ENCODE measurements at places on chromosomes 11 and 22.

DNA sequence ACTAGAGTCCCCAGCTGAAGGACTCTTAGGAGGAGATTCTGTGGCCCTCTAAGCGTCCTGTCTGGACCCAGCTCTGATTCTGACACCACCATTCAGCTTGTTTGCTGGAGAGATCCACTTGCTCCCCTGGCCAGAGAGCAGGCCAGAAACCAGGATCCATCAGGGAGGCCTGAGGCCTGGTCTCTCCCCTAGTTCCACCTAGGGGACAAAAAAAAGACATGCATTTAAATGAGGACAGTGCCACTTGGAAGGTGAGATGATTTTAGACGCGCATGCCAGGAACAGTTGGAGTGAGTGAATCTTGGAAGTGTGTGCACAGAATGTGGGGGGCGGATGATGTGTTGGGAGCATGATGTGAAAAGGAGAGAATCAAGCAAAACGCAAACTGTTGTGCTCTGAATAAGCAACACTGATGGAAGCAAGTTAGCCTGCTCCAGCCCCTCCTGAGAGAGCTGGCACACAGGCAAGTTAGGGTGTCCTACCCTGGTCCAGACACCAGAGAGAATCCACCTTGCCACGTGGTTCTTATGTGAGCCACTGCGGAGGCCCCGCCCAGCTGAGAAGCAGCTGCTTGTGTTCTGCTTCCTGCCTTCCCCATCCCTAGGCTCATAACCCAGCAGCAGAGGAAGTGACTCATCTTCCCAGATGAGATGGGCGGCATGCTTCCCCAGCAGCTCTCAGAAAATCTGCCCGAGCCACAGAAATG is 8.0 kb upstream of the SLCO2B1 start:
- peak; percentile 89 for DNase-seq

DNA sequence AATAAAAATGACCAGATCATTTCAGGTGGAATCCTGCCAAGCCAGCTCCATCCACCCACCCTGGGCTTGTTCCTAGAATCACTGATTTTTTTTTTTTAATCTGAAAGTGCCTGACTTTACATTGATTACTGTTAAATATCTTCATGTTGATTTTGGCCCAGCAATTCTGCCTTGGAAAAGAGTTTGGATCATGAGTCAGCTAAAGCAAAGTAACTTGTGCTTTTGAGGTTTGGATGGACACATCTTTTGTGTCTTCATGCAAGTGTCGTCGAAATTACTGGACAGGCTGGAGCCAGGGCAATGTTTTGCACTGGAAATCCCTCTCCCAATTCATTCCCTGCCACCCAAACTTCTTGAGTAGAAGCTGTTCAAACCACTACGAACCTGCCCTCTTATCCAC is 164.0 kb upstream of the SYT13 start:
- no peak for DNase-seq

GRCh38 chr22:46652847-46653331 is 32.7 kb downstream of the GRAMD4 start:
- no peak for DNase-seq

DNA sequence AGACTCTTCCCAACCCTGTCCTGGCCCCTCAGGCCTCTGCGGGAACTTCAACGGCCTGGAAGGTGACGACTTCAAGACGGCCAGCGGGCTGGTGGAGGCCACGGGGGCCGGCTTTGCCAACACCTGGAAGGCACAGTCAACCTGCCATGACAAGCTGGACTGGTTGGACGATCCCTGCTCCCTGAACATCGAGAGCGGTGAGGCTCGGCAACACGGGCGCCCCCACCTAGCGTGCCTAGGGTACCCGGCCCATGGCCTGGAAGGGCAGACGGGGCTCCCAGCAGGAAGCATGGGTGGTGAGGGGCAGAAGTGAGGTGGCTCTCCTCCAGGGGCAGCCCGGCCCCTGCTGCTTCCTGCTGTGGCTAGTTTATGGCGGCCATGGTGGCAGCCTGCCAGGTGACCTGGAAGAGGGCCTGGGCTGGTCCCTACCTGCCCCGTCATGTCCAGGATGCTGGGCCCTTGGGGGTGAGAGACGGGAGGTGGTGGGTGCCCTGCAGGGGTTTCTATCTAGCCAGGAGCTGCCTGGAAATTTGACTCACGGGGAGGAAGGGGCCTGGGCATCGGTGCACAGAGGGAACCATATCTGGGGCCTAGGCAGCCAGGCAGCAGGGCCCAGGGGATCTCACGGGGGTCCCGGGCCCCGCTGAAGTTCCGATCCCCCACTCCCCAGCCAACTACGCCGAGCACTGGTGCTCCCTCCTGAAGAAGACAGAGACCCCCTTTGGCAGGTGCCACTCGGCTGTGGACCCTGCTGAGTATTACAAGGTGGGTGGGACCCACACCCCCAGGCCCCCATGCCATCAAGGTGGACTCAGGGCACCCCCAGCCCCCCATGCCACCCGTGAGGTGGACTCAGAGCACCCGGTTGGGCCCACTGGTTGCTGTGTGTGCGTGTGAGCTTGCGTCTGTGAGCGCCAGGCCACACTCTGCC is 9.2 kb downstream of the MUC2 start:
- DNase-seq: no peak

- no peak for DNase-seq
Measured at GRCh38 chr11:74417860-74418508, 19.8 kb upstream of the PGM2L1 start.

DNA sequence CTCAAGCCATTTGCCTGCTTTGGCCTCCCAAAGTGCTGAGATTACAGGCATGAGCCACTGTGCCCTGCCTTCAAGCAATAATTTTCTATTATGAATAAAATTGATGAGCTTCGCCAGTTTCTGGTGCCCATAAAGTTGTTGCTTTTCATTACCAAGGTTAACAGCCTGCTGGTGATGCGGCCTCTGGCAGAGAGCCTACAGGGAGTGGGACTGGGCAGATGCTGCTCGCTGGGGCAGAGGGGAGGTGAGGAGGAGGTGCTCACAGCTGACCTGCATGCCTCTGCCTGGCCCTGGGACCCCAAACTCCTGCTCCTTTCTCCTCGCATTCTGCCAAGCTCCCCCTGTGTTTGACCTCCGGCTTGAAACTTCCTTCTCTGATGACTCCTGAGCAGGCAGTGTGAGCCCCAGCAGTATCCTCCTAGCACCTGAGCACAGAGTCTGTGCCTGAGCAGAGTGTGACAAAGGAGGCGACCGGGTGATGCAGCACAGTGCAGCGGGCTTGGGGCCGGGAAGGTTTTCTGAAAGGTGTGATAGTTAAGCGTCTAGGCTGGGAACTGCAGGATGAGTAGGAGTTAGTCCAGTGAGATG is 56.1 kb upstream of the B3GAT1 start:
- DNase-seq: no peak

- no peak for DNase-seq
Measured at GRCh38 chr11:96894587-96894986, 504.8 kb downstream of the JRKL start.

DNA sequence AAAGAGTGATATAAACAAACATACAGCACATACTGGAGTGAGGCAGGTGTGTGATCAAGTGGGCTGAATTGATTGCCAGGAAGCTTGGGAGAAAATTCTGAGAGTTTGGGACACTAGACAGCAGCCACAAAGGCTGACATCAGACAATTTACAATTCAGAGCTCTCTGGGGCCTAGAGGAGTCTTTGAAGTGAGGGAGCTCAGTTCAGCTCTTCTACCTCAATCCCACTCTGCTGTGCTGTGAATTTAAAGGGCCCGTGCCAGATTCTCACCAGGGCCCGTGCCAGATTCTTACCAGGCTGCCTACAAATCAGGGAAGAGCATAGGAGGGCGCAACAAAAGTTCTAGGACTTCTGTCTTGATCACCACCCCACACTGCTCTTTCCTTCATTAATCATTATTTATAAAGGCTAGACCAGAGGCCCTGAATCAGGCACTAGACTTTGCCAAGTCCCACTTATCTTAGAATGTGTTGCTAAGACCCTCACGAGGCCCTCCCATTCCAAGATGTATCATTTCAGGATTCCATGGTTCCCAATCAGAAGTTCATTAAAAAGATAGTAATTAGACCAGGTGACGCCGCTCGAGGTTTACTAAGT is 112.4 kb downstream of the KIRREL3 start:
- no peak for DNase-seq

DNA sequence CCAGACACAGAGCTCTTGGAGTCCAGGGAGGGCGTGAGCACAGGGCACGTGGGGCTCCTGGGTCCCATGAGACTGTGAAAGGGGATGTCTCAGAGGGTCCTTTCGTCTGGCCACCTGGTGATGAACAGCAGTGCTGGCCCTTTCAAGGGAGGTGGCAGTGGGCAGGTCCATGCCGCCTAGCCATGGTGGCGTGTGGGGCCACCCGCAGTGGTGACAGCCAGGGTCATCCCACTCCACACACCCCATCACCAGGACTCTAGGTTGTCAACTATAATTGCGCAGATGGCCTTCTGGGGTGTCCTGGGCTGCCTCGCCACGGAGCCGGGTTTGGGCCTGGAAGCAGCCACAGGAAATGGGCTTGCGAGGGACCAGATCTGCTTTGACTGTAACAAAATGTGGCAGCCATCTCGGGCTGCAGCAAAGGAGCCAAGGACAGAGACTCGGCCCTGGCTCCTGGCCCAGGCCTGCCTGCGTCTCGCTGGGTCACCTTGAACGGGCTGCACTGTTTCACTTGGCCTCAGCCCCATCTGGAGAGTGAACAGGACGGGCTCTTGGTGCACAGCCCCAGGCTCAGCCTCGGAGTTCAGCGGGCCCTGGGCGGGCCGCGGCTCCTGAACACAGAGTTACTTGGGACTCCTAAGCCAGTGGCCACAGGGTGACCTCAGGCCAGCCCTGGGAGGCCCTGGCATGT is 1350.5 kb downstream of the BRD1 start:
- DNase-seq: no peak

GRCh38 chr22:46696614-46697013 is 41.4 kb downstream of the CERK start:
- DNase-seq: no peak

DNA sequence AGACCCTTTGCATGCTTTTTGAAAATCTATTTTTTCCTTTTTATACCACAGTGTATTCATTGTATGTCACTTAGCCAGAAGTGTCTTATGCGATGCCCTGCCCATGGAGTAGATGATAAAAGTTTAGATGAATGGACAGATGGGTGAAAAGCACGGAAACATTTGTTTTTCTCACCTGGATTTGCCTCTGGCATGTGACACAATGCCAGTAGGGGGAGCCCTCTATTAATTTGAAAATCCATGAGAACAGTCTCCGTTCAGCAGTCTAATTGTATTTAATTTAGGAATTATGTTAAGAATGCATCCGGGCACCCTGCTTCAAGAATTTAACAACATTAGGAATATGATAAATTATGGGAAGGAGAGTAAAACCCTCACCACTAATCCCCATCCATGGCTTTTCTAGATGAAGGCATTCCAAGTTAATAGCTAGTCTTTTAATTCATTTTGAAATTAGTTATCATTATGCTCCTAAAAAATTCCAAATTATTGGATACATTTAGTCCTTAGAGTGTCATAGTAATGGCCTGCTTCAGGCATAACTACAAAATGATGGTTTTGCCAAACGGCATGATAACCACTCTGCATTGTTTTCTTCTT is 55.3 kb upstream of the ALKBH3 start:
- DNase-seq: no peak

- peak; percentile 76 for DNase-seq
Measured at GRCh38 chr11:102341844-102342318, 5.1 kb upstream of the BIRC2 start.

GRCh38 chr11:59259047-59259446 is 46.3 kb upstream of the MPEG1 start:
- no peak for DNase-seq

DNA sequence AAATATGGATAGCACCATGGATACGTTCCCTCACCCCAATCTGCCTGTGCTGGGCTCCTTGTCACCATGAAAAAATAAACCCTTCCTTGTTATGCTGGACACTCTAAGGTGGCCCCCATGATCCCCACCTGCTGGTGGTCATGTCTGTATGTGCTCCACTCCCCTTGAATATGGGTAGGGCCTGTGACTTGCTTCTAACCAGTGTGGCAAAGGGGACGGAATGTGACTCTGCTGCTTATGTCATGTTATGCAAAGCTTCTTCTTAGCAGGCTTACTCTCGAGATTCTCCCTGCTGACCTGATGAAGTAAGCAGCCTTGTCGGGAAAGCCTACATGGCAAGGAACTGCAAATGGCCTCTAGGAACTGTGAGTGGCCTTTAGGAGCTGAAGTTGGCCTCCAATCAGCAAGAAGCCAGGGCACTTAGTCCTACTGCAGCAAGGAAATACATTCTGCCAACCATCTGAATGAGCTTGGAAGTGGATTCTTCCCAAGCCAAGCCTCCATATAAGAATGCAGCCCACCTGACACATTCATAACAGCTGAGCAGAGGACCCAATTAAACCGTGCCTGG is 159.9 kb downstream of the CCDC34 start:
- no peak for DNase-seq

DNA sequence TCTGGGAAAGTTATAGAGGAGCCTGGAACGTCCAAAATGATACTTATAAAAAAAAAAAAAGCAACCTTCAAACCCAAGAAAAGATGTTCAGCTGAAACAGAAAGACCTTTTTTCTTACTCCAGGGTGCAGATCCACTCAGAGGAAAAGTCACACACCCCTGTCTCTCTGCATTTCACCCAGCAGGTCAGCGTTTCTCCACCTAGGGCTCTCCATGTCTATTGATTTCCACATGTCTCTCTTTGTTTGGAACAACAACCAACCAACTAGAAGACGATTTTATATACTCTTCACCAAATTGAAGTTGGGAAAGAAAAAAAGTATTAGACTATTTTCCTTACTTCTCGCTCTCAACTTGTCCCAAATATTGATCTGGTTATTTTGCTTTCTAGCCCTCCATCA is 42.2 kb upstream of the BLID start:
- DNase-seq: no peak

- DNase-seq: no peak
Measured at GRCh38 chr22:28143241-28143865, 224.3 kb upstream of the PITPNB start.

DNA sequence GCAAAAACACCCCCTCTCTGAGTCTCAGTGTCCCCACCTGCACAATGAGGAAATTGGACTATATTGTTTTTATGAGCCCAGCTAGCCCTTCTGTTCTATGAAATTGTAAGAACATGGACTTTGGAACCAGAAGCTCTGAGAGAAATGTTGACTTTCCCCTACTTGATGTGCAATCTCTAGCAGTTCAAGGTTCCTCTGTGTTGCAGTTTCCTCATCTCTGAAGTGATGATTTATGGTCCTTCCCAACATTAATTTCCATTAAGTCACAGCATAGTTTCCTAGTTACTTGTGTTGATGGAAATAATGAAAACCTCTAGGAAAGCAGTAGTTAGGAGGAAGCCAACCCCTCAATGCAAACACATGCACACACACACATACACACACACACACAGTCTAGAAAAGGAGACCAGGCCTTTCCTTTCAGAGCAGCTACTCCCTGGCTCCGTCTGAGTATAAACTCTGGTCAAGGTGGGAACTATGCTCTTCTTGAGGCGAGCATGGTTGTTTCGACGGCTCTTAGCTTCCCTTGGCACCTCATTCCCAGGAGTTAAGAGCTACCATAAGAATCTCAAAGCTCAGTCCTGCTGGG is 518.4 kb downstream of the SOX6 start:
- DNase-seq: no peak

All from CD4-positive, alpha-beta T cell treated with Interleukin-6 at 100 ng/mL for 8 hours (primary cell).